ENCODE measurements at places on chromosomes 3 and 15. TPM values are rescaled to one million over a fixed set of nuclear protein-coding genes. Genes with fewer than 3 reads are reported as not detected.

The STRIT1 gene
- 811 TPM for total RNA-seq

GRCh38 chr3:108134555-108134880 lies 43.7 kb upstream of the CD47 start:
- DNase-seq = no peak
- no peaks in the 10 kb centered on the region for H3K36me3 ChIP-seq
- H3K4me3 ChIP-seq = no peak overlapping the region
- no peak overlapping the region for H3K27ac ChIP-seq
- H3K27me3 ChIP-seq = no peaks in the 10 kb centered on the region

The PLAAT1 gene
- total RNA-seq = 26.2 TPM

DNA sequence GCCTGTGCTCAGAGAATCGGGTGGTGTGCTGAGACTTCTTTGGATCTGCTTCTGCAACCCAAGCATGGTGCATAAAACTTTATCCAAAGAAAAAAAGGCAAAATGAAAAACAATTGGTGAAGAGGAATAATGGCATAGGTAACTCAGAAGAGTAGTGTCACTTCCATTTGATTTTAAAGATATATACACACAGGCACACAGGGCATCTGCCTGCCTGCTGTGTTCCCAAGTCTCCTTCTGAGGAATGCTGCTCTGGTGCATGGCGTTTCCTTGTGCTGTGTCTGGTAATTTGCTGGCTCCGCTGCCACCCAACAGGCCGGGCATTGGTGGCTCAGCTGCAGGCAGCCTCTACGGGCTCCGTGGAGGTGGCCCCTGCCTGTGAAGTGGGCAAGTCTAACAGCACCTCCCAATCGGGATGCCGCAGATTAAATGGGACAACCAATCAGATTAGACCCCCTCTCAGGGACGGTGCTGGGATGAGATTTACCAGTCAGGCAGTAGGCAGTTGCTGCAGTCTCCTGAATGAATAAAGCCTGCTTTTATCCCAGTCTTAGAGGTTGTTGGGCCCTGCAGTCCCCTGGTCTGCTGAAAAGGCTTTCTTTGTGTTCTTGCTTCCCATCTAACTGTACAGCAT lies 253.7 kb upstream of the RASGRP1 start:
- no peaks in the 10 kb centered on the region for H3K27me3 ChIP-seq
- no peak for DNase-seq
- H3K4me3 ChIP-seq = no peak overlapping the region
- no peak overlapping the region for H3K27ac ChIP-seq
- H3K4me1 ChIP-seq = no peaks in the 10 kb centered on the region

- H3K27ac ChIP-seq = no peak overlapping the region
- no peaks in the 10 kb centered on the region for H3K36me3 ChIP-seq
- no peak for DNase-seq
- no peaks in the 10 kb centered on the region for H3K27me3 ChIP-seq
- no peak overlapping the region for H3K4me3 ChIP-seq
- peaks cover 14% of the 10 kb centered on the region for H3K4me1 ChIP-seq
Observed at GRCh38 chr3:51535146-51536019, 3.1 kb upstream of the RAD54L2 start.

DNA sequence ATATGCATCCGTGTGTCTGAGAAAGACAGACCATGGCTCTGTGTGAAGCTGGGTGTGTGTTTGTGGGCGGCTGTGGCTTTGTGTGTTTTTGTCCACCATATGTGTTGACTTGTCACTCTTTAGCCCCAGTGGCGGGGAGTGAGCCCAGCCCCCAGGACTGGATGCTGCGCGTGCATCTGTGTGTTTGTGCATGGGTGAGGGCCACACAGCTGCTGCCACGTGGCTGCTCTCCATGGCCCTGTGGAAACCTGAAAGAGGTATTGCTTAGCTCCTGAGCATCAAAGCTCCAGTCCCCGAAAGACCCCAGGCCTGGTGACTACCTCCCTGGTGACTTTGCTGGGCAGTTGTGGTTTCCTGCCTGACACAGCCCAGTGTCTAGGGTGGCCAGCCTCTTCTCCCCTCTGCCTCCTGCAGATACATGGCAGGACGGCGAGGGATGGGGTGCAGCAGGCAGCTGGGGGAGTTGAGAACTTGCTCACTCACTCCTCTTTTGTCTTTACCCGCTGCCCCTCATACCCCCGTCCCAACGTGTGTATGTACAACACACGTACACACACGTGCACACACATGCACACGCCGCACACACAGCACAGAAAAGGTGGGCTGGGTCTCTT lies 6.5 kb downstream of the EPHB3 start:
- peaks cover 4% of the 10 kb centered on the region for H3K27me3 ChIP-seq
- no peak overlapping the region for H3K27ac ChIP-seq
- no peaks in the 10 kb centered on the region for H3K4me1 ChIP-seq
- H3K4me3 ChIP-seq = peak overlapping the region; percentile 66

The RFTN1 gene
- total RNA-seq = 15.9 TPM

GRCh38 chr3:66272016-66272415 lies 51.2 kb downstream of the SLC25A26 start:
- no peaks in the 10 kb centered on the region for H3K36me3 ChIP-seq
- H3K4me1 ChIP-seq = peaks cover 15% of the 10 kb centered on the region
- DNase-seq = no peak
- H3K27ac ChIP-seq = no peak overlapping the region

The AADACL2 gene
- total RNA-seq = not detected

GRCh38 chr3:74642876-74643275 lies 28.4 kb upstream of the CNTN3 start:
- no peak overlapping the region for H3K27ac ChIP-seq
- no peak for DNase-seq
- H3K4me1 ChIP-seq = no peaks in the 10 kb centered on the region

DNA sequence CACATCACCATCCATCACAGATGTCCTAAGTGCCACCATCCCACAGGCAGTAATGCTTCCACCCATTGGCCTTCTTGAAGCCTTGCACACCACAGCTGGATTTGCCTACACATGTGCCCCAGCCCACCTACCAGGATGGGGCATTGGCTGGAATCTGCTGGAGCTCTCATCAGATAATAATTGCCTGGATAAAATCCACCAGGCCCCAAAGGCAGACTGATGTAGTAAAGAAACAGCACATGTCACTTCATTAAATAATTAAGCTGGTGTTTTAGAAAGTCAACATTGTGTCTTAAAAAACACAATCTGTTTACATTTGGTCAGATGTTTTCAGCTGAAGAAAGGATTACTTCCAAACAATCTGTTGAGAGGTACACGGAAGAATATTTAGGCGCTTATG lies 229.5 kb downstream of the ATP8B4 start:
- no peak overlapping the region for H3K4me3 ChIP-seq
- H3K27me3 ChIP-seq = no peaks in the 10 kb centered on the region
- no peak for DNase-seq
- no peak overlapping the region for H3K27ac ChIP-seq

DNA sequence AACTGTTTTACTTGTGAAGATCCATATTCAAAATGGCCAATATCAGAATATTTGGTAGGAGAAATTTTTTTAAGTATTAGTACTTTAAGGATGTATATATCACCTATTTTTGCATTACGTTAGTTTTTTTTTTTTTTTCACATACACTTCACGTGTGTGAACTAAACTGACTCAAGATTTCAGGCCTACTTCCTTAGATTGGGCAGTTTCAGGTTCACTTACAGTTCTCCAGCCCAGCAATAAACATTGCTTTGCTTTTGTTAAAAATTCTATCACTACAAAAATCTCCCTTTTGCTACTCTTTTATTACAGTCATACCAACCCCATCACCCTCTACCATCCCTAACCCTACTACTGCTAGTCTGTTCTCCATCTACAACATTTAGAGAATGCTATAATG lies 183.6 kb downstream of the KCNH8 start:
- no peak for DNase-seq
- H3K4me3 ChIP-seq = no peak overlapping the region

DNA sequence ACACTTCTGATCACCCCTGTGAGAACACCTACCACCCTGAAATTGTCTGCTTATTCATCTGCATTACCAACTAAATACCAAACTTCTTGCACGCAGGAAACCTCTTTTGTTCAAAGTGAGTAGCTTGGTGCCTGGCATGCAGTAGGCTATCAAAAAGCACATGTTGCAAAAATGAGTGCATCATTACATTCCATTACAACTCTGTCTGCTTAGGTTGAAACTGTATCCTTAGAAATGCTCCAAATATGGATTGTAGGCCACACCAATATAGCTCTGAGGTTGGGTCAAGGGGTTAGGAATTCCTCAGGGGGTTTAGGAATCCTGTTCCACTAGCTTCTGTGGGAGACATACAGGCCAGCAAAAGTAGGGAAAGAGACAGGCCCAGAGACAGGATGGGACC lies 107.2 kb downstream of the THRB start:
- H3K27ac ChIP-seq = peak overlapping the region; percentile 26
- peaks cover 37% of the 10 kb centered on the region for H3K4me1 ChIP-seq
- no peak for DNase-seq
- no peaks in the 10 kb centered on the region for H3K27me3 ChIP-seq

The TTC14 gene
- total RNA-seq = 9.2 TPM

- DNase-seq = no peak
- H3K4me3 ChIP-seq = no peak overlapping the region
- H3K36me3 ChIP-seq = no peaks in the 10 kb centered on the region
- no peaks in the 10 kb centered on the region for H3K27me3 ChIP-seq
- no peak overlapping the region for H3K27ac ChIP-seq
Observed at GRCh38 chr3:105067361-105067760, 299.3 kb upstream of the ALCAM start.

DNA sequence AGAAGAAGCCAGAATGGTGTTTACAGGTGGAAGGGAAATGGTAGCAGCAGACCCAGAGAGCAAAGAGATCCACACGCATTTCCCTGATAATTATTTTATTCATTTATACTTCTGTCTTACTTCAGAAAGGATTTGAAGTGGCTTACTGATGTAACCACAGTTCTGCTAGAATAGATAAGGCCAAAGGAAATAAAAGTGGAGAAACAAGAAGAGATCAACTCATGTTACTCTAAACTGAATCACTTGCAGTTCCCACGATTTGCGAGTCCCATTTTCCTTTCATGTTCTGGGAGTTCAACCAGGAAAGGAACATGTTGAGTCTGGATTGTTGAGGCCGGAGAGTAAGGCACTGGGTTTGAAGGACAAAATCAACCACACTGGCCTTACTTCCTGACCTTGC lies 151.8 kb downstream of the MYRIP start:
- H3K4me3 ChIP-seq = no peak overlapping the region
- H3K27ac ChIP-seq = no peak overlapping the region
- DNase-seq = no peak
- peaks cover 5% of the 10 kb centered on the region for H3K4me1 ChIP-seq

The CPEB1 gene
- total RNA-seq = 4.6 TPM

- no peaks in the 10 kb centered on the region for H3K4me1 ChIP-seq
- H3K4me3 ChIP-seq = no peak overlapping the region
- H3K27me3 ChIP-seq = no peaks in the 10 kb centered on the region
- no peak overlapping the region for H3K27ac ChIP-seq
Observed at GRCh38 chr3:112847692-112848091, 1.0 kb upstream of the CD200R1L start.

DNA sequence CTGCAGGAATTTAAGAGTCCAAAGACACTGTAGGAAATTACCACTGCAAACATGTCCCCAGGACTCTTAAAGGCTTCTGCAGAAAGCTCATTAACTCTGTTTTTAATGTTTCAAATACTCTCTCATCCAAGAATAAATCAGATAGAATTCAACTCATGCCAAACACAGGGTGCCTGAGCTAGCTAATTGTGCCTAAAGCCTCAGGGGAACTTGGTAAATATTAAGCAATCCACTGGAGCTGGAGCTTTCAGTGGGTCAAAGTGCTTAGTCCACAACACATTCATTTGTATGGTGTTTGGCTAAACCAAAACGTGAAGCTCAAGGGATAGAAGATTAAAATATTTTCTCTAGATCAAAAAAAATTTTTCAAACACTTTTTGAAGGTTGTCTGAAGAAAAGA lies 131.4 kb downstream of the THRB start:
- H3K27me3 ChIP-seq = no peaks in the 10 kb centered on the region
- DNase-seq = no peak
- no peak overlapping the region for H3K4me3 ChIP-seq
- H3K36me3 ChIP-seq = no peaks in the 10 kb centered on the region

DNA sequence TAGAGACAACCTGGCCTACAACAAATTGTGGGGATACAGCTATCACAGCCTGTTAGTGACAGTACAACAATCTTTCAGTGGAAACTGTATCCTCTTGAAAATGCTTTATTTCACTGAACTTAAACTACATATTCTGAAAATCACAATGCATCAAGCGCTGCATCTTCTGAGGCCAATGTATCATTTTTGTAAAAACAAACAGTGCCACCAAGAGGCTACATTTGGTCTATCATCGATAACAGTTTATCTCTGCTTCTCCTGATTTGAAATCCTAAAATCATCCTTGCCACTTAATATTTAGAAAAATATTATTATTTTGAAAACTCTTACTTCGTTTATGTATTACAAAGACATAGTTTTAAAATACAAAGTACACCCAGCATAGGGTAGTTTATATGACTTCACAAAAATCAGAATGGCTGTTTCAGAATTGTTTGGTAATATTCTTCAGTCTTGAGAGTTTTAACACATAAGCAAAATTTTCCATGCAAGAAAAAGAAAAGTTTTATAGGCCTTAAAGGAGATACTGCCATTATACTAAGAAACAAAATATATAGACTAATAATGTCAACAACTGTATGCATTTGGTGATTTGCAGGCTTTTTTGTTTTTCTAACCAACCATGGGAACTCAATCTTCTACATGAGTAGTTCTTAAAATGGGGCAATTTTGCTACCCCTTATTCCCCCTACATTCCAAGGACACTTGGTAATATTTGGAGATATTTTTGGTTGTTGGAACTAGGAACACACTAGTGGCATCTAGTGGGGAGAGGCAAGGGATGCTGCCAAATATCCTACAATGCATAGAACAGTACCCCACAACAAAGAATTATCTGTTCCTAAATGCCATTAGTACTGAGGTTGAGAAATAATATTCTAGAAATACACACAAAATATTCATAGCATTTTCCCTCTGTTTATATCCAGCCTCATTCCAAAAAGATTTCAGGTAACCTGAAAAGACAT lies 42.3 kb downstream of the WDR72 start:
- H3K27me3 ChIP-seq = no peaks in the 10 kb centered on the region
- H3K36me3 ChIP-seq = no peaks in the 10 kb centered on the region
- no peak overlapping the region for H3K4me3 ChIP-seq
- H3K27ac ChIP-seq = no peak overlapping the region

- H3K27ac ChIP-seq = peak overlapping the region; percentile 64
- no peak overlapping the region for H3K4me3 ChIP-seq
- DNase-seq = no peak
- peaks cover 9% of the 10 kb centered on the region for H3K4me1 ChIP-seq
- no peaks in the 10 kb centered on the region for H3K27me3 ChIP-seq
- no peaks in the 10 kb centered on the region for H3K36me3 ChIP-seq
Observed at GRCh38 chr3:196135693-196136639, 54.1 kb upstream of the TFRC start.

The SV2B gene
- 6.0 TPM for total RNA-seq

- no peaks in the 10 kb centered on the region for H3K27me3 ChIP-seq
- no peak for DNase-seq
- no peaks in the 10 kb centered on the region for H3K36me3 ChIP-seq
- no peak overlapping the region for H3K4me3 ChIP-seq
- no peak overlapping the region for H3K27ac ChIP-seq
Observed at GRCh38 chr15:57114070-57114469, 195.6 kb downstream of the TCF12 start.

GRCh38 chr3:44914936-44915335 lies 40.5 kb downstream of the TGM4 start:
- no peak overlapping the region for H3K4me3 ChIP-seq
- no peaks in the 10 kb centered on the region for H3K36me3 ChIP-seq
- no peak overlapping the region for H3K27ac ChIP-seq
- DNase-seq = no peak

Data from psoas muscle (tissue), 8 donors.